ENCODE measurements at places on chromosomes 7 and 10. TPM values are rescaled to one million over a fixed set of nuclear protein-coding genes. Genes with fewer than 3 reads are reported as not detected.

DNA sequence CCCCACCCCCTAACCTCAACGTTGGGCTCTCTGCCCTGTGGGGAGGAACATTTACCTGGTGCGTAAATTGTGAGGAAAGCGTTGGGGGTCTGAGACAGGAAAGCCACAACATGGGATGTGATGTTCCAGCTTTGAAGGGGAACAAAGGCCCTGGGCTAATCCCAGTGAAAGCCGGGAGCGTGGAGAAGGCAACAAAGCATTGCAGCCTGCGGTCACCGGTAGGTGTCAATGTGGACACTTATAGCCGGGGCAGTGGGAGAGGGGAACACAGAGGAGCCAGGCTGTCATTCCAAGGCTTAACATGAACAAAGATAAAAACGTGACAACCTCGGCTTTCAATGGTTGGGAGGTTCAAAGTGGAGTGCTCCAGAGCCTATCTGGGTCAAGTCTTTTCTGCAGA is 12.7 kb downstream of the PTF1A start:
- no peak for DNase-seq

METTL27 gene
- 8.4 TPM for total RNA-seq

PLAC9 gene
- total RNA-seq: not detected

GNG11 gene
- total RNA-seq: 43.6 TPM

- no peak for DNase-seq
These were observed 311.2 kb upstream of the GNAI1 start for GRCh38 chr7:79823246-79823951.

- DNase-seq: no peak
These were observed 5.1 kb downstream of the SYNPO2L start for GRCh38 chr10:73650537-73651331.

Measured in epithelial cell of proximal tubule (primary cell).